ENCODE measurements at places on chromosomes 7 and 10.

GRCh38 chr7:27442455-27442854 is 199.9 kb downstream of the EVX1 start:
- DNase-seq = peak; percentile 41

GRCh38 chr10:132604686-132605085 is 67.1 kb downstream of the INPP5A start:
- no peak for DNase-seq

- no peak for DNase-seq
Measured at GRCh38 chr10:97529685-97530465, 31.2 kb downstream of the UBTD1 start.

DNA sequence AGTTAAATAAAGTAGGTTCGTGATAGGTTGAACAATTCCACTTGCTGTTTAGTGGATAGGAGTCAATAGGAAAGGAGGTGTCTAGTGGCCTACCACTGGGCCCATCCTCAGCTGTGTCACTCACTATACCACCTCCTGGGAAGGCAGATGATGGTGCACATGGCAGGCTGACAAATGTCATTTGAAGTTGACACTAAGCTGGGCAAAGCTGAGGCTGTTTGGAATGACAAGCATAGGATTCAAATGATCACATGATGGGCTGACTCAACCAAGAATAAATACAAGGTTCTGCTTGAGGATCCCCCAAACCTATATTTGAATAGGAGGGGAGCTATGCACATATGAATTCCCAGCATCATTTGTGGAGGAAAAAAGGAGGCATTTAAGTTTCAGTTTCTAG is 489.8 kb downstream of the RPS24 start:
- no peak for DNase-seq

- DNase-seq = no peak
Measured at GRCh38 chr10:123755061-123755460, 88.9 kb downstream of the GPR26 start.

- DNase-seq = no peak
Measured at GRCh38 chr7:45944058-45944457, 23.0 kb upstream of the IGFBP3 start.

- DNase-seq = no peak
Measured at GRCh38 chr7:20895563-20895962, 108.9 kb upstream of the SP8 start.

DNA sequence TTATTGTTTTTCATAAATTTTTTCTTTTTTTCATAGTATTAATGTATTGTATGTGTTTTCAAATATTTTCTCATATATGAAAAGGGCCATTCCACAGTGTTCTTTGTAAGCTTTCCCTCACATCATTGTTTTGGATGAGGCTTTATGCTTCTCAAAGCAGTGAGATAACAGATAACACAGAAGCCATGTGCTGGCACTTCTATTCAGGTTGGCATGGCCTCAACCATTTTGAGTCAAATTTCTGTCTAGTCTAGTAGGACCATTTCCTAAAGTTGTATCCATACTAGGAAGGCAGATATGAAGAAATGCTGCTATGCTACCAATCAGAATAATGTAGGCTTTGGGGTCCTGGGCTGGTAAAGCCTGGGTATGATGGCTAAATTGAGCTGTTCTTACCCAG is 135.9 kb upstream of the LAMB4 start:
- DNase-seq = no peak

DNA sequence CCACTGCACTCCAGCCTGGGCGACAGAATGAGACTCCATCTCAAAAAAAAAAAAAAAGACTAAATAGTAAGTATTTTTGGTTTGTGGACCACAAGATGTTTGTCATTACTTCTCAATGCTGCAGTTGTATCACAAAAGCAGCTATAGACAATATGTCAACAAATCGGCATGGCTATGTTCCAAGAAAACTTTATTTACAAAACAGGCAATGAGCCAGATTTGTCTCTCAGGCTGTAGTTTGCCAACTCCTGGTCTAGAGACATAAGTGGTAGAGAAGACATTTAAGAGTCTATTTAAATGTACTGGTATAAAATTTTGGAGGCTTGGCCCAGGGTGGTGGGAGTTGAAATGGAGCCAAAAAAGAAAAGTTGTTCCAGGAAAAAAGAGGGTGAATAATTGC is 185.8 kb downstream of the SORCS1 start:
- DNase-seq = no peak

DNA sequence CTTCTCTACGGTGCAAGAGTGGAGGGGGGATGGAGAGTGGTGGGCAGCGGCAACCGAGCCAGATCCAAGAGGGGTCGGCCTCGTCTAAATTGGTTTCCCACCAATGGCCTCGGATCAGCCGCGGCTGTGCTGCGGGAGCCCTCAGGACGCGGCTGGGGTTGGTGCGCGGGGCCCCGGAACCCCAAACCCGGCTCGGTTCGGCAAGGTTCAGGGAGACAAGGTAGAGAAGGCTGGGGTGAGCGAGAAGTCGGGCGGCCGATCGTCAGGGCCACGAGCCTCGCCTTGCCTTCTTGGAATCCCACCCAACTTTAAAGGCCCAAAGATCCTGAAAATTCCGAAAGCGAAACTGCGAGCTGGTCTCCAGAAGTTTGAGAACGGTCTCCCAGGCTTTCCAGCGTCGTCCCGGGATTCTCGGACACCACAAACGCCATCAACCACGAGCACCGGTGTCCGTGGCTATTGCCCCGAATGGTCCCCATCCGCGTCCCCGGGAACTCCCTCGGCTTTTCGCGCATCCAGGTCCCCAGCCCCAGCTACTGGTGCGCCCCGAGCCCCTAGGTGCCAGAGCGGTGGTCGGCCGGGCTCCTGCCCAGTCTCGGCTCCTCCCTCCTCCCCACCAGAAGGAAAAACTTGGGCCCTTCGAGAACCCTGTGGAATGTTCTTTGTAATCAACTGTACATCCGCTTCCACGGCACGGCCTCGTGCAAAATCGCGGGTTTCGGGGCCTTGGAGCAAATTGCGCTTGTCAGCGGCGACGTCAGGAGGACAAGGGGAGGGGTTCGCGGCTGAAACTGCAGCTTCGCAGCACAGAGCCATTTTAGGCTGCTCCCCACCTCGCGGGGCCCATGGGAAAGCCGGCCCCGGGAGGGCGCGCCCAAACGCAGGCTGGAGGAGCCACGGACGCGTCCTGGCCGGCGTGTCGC is 3.2 kb downstream of the SFMBT2 start:
- DNase-seq = no peak

DNA sequence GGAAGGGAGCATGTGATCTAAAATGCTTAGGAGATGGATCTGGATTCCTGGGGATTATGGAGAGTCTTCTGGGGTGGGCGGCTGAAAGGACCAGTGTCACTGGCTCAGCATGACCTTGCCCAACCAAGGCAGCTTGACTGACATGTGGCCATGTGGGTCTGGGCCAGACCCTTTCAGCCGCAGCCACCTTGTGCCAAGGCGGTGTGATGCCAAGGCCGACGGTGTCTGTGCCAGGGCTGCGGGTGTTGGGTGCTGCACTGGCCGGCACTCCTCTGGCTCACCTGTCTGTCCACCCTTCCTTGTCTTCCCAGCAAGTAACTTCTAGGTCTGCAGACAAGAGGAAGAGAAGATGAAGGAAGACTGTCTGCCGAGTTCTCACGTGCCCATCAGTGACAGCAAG is 8.8 kb downstream of the DEPP1 start:
- no peak for DNase-seq
